ENCODE measurements at places on chromosomes 7 and 10.

DNA sequence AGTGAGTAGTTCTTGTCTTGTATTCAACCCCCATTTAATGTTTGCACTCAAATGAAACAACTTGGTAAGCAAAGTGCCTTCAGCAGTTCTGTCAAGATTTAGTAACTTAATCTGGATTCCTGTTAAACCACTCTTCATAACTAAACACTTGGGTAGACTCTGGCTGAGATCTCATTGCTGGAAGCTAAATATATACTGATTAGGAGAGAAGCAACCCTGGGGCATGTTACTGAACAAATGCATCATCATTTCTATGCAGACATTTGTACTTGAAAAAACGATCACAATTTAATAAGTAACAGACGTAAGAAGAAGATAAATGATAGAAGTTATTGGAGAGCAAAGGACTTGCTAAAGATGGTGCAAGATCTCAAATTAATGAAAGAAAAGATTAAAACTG is 308.4 kb upstream of the POM121L12 start:
- DNase-seq, result no peak

- DNase-seq, result peak; percentile 84
Observed at GRCh38 chr7:55255496-55256445, 109.4 kb upstream of the LANCL2 start.

DNA sequence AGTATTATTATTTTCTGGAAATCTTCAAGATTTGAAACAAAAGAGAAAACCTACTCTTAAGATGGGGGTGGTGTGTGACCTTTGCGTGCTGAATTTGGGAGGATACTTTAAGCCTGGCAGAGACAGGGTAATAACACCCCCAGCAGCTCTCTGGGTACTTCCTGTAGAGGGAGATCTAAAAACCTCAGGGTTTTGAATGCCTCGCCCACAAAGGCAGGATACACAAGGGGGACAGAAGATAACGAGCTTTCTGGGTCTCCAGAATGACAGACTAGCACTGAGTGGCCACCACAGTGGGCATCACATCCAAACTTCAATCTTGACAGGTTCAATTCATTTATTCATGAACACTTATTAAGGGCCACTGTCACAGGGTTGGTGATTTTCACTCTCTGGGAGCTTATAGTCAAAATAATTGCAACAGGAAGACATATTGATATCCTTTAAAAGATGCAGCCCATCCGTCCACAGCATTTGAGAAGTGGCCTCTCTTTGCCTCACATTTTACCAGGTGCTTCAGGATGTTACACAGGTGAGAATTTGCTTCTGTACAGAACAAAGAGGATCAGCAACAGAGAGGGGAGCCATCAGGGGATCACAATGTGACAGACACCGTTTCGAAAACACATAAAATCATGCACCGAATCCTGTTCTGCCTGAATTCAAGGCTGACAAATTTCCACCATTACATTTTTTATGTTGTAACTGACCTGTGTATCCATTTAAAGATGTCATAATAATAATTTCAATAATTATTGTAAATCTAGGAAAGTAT is 14.3 kb downstream of the CPA1 start:
- DNase-seq, result no peak

DNA sequence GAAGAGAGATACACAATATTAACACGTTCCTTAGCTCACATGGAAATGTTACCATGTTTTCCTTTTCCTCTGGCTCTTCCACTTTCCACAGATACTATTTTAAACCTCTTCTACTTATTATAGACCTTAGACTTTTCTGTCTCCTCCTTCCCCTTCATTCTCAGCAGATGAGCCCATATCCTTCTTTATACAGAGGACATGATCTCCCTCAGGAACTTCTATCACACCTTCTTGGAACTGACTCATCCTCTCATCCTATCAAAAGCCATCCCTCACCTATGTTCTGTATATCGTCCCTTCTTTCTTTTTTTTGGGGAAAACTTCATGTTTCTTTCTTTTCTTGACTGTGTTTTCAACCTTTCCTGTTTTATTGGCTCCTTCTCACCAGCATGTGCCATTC is 20.8 kb downstream of the MTPN start:
- no peak for DNase-seq

GRCh38 chr10:89668386-89669071 is 23.5 kb upstream of the PANK1 start:
- no peak for DNase-seq

DNA sequence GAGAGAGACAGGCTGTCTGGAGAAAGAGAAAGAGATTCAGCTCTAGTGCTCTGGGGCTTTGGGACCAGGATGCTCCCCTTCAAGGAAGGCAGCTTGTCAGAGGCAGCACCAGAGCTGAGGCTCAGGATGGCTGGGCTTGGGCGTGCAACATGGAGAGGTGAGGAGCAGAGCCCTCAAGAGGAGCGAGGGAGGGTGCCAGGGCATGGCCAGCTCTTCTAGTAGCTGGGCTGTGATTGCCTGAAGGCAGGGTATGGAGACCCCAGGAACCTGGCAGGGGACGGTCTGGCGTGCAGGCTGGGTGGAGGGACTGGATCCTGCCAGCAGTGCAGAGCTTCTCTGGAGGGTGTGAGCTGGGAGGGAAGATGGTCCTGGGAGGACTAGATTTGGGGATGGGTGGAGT is 40.2 kb downstream of the ANTXRL start:
- DNase-seq, result no peak

GRCh38 chr10:121860810-121861209 is 67.0 kb downstream of the ATE1 start:
- no peak for DNase-seq

DNA sequence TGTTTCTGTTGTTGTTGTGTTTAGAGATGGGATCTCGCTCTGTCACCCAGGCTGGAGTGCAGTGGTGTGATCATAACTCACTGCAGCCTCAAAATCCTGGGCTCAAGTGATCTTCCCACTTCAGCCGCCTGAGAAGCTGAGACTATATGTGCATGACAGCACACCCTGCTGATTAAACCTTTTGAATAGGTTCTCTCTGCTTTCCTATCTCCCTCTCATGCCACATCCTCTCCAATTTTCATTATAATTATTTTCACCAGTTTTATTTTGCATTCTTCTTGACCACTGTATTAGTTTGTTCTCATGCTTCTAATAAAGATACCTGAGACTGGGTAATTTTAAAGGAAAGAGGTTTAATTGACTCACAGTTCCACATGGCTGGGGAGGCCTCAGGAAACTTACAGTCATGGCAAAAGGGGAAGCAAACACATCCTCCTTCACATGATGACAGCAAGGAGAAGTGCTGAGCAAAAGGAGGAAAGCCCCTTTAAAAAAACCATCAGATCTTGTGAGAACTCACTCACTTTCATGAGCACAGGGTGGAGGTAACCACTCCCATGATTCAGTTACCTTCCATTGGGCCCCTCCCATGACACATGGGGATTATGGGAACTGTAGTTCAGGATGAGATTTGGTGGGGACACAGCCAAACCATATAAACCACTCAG is 12.9 kb downstream of the AGK start:
- no peak for DNase-seq

DNA sequence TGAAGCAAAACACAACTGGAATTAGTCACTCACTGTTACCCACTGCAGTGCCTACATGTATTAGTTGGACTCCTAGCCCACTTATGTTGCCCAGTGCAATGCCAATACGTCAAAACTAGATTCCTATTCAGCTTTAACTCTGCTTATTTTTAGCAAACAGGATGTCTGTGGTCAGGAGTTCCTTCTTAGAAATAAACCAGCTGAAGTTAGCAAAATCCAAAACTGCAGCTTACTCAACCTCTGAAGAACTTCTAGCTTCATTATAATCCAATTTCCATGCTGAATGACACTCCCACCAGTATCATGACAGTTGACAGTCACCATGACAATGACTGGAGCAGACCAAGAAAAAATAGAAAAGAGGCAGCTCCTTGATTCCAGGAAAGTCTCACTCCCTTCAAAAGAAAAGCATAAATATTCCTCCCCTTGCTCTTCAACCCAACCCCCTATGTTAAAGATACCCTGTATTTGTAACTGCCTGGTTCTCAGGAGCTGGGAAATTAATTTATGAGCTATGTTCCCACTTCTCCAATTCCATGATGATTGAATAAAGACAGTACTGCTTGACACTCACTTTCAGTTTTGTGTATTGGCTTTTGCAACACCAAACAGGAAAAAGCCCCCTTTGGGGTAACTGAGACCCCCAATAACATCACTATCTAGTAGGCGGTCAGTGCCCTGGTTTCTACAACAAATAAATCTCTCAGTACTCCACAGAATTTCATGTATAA is 327.4 kb downstream of the SORCS1 start:
- DNase-seq, result no peak

- no peak for DNase-seq
Observed at GRCh38 chr10:69939061-69939460, 113.6 kb upstream of the MACROH2A2 start.

DNA sequence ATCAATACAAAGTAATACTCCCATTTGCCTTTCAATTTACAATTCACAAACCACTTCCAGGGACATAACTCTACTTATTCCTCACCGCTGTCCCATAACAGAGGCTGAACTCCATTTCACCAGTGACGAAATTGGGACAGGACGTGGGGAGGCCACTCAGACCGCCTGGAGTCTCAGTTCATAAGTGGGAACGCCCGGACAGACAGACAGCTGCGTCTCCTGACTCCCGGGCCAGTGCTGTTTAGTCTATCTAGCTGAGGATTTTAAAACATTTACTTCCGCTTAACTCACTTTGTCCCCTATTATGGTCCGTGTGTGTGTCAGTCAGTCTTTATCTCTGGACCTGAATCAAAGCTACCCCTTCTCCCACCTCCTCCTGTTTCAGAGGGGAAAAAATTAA is 67.4 kb upstream of the ZNF438 start:
- DNase-seq, result peak; percentile 62

GRCh38 chr10:116848032-116848943 is 1.0 kb upstream of the ENO4 start:
- DNase-seq, result peak; percentile 39

GRCh38 chr7:103887050-103887449 is 102.4 kb downstream of the RELN start:
- DNase-seq, result no peak

DNA sequence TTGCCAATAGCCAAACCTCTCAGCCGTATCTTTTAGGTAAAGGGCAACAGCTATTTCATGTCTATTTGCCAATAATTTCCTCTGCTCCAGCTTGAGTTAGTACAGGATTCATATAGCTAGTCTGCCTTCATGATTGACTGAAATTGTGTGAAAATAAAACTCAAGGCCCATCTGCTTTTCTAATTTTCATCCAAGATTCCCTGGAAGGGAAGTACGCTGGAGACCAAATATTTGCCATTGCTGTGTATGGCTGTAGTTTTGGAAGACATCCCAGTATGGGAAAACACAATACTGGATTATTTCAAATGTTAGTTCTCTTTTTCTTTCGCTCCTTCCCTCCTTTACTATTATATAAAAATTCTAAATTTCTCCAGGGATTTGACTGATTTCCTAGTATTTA is 652.4 kb downstream of the CNTNAP2 start:
- no peak for DNase-seq

DNA sequence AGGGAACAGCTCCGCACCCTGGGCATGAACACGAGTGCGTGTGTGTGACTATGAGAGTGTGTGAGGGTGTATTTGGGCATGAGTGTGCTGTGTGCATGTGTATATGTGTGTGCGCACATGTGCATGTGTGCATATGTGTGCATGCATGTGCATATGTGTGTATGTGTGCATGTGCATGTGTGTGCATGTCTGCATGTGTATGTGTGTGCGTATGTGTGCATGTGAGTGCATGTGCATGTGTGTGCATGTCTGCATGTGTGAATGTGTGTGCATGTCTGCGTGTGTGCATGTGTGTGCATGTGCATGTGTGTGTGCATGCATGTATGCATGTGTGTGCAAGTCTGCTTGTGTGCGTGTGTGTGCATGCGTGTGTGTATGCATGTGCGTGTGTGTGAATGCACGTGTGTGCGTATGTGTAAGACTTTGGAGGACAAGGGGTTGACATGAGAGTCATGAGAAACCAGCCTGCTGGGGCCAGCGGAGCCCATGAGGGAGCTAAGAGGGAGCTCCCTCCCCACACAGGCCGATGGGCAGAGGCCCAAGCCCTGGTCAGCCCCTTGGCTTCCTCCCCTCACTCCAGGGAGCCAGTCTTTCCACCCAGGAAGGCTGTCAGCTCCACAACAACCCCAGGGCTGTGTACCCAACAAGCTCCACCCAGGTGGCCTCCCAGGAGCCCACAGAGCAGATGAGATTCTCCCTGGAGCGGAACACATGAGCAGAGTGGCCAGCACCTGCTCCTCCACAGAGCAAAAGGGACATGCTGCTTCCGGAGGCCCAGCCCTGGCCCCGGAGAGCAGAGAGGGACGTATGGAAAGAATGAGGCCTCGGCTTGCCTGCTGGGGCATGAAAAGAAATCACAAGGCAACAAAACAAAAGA is 142.5 kb upstream of the PPP2R2D start:
- no peak for DNase-seq

DNA sequence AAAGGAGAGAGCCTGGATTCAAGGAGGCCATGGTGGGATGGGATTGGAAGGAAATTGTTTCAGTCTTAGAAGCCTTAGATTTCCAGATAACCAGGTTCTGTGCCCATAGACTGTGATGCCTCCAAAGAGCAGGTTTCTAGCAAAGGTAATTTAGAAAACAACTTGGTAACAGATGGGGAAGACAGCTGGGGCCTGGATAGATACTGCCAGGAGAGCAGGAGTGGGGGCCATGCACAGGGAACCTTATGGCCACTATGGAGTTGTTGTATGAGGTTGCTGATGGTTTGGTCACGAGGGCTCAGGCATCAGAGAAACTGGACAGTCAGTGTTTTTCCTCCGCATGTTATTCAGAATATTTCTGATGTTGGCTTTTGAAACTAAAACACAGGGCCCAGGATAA is 901.9 kb downstream of the LRMDA start:
- no peak for DNase-seq

DNA sequence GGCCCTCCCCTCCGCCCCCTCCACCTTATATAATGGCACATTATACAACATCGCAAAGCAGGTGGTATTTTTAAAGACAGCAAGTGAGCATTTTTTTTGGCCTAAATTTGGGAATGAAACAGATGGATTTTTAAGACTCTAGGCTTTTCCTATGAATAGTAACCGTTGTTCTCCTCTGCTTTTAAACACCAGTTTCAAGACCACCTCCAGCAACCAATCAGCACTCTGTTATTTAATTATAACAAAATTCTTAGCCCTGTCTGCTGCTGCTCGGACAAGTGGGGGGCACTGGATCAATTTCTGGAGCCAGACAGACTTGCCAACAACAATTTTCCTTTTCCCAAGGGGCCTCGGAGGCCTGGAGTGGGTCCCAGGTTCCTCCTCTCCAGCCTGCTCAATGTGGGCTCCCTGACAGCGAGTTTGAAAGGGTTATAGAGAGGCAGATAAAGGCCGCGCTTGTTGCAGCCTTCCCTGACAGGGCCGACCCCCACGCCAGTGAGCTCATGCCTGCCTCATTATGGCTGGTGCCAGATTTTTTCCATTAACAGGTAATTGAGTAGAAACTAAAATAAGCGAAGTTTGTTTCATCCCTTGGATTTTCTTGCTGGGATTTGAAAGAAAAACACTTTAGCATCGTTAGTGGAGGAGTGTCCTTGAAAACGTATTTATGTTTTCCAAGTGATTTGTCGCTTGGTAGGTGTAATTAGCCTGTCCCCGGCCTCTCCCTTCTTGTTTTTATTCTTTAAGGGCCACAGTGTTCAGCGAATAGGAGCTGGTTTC is 227.3 kb downstream of the TCF7L2 start:
- no peak for DNase-seq

- DNase-seq, result no peak
Observed at GRCh38 chr10:130994191-130994590, 317.3 kb downstream of the TCERG1L start.
